ENCODE measurements at places on chromosomes 11 and 22.

DNA sequence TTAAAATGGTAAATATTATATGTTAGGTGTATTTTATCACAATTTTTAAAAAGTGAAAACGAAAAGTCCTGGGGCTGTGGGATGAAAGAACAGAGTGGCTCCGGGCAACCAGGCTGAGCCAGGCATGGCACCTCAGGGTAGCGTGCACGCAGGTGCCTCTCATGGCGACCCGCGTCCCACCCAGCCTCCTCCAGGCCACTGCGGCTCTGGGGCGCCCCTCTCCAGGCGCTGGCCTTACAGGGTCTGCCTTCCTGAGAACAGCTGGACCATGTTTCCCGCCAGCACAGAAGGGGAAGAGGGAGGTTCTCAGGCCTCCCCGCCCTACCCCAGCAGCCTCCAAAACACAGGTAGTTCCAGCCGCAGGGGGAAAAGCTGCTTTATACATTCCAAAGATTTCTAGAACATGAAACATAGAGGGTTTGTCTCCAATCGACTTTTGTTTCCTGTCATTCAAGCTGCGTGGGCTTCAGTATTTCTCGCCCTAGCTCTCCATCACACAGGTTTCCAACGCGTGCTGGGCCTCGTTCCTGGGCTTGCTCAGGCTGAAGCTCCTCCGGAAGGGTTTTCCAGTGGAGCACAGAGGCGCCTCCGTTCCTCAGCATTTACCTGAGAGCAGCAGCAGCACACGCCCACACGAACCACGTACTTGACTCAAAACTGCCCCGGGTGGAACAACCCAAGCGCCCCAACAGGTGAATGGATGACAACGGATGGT is 10.5 kb downstream of the EHD1 start:
- no peak for DNase-seq

- DNase-seq: no peak
Measured at GRCh38 chr22:33829546-33830280, 90.6 kb downstream of the LARGE1 start.

GRCh38 chr11:38553148-38553547 is 1955.1 kb upstream of the RAG2 start:
- DNase-seq: no peak

DNA sequence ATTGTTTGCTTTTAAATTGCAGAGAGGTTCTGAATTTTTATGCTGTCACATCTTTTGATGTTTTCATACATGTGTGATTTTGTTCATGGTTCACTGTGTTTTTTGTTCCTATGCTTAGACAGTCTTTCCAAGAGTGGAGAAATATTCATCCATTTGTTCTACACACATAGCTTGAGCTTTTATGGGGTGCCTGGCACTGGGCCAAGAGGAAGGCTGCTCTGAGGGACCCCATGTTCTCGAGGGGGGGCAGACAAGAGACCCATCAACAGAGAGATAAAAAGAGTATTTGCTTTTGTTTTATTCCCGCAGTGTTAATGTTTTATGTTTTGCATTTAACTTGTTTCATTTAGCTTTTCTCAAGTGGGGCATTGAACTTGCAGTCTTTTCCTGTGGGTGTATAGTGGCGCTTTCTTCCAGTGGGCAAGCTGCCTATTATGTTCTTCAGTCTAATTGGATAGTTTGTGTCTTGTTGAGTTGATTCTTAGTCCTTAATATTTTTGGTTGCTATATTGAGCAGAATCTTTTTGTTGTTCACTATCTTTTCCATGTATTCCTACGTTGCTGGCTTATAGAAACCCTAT is 57.7 kb downstream of the CABIN1 start:
- no peak for DNase-seq

- no peak for DNase-seq
Measured at GRCh38 chr11:82089426-82089825, 644.2 kb downstream of the FAM181B start.

DNA sequence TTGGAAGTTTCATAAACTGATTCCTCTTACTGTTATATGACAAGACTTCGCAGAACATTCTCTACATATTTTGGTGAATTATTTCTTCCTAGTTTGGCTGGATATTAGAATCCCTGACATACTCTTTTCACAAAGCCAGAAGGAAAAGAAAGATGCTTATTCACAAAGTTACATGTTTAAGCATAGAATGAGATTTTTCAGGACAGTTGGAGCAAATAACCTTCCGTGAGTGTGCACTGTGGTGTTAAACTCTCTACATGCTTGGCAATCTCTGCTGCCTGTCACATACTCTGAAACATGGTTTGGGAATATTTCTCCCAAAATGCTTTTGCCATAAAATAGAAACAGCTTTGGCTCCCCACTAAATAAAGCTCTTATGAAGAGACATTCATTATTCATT is 230.0 kb upstream of the MTNR1B start:
- no peak for DNase-seq

DNA sequence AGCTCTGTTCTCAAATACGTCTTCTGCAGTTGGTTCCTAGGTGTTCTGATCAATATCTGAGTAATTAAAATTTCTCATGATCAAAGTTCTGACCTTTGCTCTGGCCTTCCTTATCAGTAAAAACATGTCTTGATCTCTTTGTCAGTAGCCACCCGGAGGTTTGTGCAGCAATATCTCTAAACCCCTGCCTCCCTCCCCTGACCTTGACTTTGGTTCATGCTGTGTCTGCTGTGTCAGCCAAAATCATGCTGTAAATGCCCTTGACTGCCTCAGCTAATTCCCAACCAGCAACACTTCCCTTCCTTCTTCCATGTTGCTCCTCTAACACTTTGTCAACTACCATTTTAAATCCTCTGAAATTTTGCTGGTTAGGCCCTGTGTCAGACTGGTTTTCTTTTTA is 424.7 kb downstream of the FAM181B start:
- no peak for DNase-seq

DNA sequence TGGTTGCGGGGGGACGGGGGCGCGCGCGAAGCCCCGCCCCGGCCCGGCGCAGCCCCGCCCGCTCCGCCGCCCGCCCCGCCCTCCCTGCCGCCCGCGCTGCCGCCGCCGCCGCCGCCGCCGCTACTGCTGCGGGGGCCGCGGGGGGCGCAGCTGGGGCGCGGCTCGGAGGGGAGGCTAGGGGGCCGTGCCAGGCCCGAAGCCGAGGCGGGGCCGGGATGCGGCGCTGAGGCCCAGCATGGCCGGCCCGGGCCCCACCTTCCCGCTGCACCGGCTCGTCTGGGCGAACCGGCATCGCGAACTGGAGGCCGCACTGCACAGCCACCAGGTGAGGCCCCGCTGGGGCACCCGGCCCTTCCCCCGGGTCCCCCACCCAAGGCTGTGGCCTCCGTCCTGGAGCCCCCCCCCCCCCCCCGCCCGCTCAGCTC is at the start of gene ANKRD13D:
TSS of gene ANKRD13D (plus strand) at position 78 of the 425 bp plus-strand sequence. CDS start at position 236, 158 bp downstream.
- no peak for DNase-seq

DNA sequence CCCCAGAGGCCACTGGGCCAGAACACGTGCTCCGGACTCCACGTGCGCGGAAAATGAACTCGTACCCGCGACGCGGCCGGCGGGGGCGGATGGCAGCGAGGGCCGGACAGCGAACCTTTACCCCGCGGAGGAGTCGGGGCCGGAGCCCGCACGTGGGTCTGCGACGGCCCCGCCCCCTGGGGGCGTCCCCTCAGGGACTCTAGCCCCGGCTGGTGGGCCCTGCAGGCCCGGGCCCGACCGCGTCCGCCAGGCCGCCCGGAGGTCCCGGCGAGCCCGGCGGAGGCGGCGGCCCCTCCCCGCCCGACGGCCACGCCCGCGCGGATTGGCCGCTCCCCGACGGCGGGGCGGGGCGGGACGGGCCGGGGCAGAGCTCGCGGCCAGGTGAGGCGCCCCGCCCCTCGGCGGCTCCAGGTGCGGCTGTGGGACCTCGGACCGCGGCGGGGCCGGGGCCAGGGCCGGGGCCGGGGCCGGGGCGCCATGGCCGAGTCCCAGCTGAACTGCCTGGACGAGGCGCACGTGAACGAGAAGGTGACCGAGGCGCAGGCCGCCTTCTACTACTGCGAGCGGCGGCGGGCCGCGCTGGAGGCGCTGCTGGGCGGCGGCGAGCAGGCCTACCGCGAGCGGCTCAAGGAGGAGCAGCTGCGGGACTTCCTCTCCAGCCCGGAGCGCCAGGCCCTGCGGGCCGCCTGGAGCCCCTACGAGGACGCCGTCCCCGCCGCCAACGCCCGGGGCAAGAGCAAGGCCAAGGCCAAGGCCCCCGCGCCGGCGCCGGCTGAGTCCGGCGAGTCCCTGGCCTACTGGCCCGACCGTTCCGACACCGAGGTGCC is at the start of gene FAM83F:
TSS of gene FAM83F (plus strand) at position 389 of the 827 bp plus-strand sequence. CDS start at position 478, 89 bp downstream.
- DNase-seq: peak; percentile 14

DNA sequence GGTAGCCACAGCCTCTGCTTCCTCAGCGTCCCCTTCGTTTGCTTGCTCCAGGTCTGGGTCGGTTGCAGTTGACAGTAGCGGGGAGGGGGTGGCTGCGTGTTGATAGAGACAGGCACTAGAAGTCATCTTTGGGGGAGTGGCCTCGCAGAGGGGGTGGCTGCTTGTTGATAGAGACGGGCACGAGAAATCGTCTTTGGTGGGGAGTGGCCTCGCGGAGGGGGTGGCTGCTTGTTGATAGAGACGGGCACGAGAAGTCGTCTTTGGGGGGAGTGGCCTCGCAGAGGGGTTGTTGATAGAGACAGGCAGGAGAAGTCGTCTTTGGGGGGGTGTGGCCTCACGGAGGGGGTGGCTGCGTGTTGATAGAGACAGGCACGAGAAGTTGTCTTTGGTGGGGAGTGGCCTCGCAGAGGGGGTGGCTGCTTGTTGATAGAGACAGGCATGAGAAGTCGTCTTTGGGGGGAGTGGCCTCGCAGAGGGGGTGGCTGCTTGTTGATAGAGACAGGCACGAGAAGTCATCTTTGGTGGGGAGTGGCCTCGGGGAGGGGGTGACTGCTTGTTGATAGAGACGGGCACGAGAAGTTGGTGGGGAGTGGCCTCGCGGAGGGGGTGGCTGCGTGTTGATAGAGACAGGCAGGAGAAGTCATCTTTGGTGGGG is 328.3 kb downstream of the TBC1D22A start:
- DNase-seq: no peak

- no peak for DNase-seq
Measured at GRCh38 chr11:19345848-19346681, 105.3 kb upstream of the E2F8 start.

DNA sequence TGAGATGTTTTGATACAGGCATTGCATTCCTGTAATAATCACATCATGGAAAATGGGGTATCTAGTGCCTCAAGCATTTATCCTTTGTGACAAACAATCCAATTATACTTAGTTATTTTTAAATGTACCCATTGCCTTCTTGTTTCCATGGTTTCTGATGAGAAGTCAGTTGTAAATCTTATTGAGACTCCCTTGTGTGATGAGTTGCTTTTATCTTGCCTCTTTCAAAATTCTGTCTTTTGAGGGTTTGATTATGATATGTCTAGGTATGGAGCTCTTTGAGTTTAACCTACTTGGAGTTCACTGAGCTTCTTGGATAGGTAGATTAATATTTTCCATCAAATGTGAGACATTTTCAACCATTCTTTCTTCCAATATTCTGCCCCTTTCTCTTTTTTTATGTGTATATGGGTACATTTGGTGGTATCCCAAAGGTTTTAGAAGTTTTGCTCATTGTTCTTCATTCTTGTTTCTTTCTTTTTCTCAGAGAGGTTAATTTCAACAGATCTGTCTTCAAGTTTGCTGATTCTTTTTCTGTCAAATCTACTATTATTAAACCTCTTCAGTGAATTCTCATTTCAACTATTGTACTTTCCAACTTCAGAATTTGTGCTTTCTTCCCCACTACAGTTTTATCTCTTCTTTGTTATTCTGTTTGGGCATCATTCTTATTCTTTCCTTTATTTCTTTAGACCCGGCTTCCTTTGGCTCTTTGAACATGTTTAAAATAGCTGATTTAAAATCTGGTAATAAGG is 13.7 kb downstream of the NAGA start:
- no peak for DNase-seq

DNA sequence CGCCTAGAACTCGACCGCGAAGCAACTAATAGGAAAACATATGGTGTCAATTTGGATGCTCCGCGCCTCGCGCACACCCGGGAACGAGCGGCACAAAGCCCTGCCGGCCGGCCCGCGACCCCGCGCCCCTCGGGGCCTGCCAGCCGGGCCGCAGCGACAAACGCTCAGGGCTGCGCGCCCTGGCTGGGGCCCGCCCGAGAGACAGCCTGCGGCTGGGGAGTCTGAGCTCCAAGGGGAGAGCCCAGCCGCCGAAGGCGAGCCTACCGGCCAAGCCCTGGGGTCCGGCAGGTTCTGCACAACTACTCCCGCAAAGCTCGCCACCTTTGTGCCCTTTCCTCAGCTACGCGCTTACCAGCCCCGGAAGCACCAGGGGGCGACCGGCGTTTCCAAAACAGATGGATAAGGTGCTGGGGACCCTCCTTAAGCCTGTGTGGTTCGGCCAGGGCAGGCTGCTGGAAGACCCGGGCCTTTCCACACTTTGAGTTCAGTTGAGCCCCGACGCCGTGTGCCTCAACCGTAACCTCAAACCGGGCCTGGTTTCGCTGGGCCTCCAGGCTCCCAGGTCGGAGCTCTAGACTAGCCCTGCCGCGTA is 6.0 kb downstream of the PAX6 start:
- DNase-seq: no peak

GRCh38 chr11:107590460-107591377 is at the start of gene ELMOD1:
Gene ELMOD1 (plus strand): TSS chr11:107591147. CDS start chr11:107618190, 27,043 bp downstream.
- peak; percentile 4 for DNase-seq

- DNase-seq: no peak
Measured at GRCh38 chr11:108853864-108854263, 189.0 kb downstream of the DDX10 start.

GRCh38 chr11:8913961-8914660 is 3.1 kb downstream of the AKIP1 start:
- DNase-seq: peak; percentile 65

GRCh38 chr22:47301820-47302475 is 539.5 kb downstream of the TBC1D22A start:
- no peak for DNase-seq

GRCh38 chr11:66950112-66950535 is 8.1 kb downstream of the PC start:
- peak; percentile 53 for DNase-seq

DNA sequence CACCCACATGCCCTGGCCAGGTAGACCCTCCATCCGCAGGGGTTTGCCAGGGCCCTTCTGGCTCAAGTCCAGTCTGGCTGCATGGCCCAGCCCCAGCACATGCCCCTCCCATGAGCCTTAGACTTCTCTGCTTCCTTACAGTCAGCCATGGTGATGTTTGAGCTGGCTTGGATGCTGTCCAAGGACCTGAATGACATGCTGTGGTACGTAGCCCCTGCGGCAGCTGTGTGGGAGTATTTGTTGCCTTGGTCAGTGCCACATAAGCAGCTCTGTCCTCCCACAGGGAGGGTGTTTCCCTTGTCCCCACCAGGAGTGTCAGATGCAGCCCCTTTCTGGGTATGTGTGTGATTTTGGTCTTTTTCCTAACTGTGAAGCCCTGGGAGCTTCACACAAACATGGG is 17.5 kb downstream of the CDC45 start:
- no peak for DNase-seq

DNA sequence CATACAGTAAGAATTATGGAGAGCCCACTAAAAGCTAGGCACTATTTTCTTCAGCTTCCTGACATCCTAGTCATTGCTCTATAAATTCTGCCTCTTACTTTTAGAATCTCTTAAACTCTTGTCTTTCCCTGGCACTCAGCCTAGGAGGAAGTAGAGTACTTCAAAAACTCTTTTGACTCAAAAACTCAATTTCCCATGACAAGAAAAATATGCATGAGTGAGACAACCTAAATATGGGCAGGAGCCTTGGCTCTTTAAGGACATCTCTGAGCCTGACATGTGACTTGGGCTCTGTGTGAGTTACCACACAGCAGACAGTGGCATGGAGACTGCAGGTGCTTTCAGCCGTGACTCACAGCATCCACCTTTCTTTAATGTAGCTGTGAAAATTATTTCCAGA is 97.5 kb upstream of the CCDC179 start:
- DNase-seq: no peak

- DNase-seq: no peak
Measured at GRCh38 chr11:1226226-1226985, 3.5 kb downstream of the MUC5B start.
